Activated CD4-positive, alpha-beta T cell treated with anti-CD3 and anti-CD28 coated beads, Interleukin-2, amount 10 ng/mL, durations not matched to agents 24 days and 14 days (primary cell): ENCODE measurements at places on chromosomes 5 and 9. TPM values are rescaled to one million over a fixed set of nuclear protein-coding genes. Genes with fewer than 3 reads are reported as not detected.

IFNA21 gene
- total RNA-seq, result not detected in 2 replicates

- peak overlapping the region; percentile 72 for H3K4me3 ChIP-seq
- H3K27me3 ChIP-seq, result peaks cover 56% of the 10 kb centered on the region
- no peak overlapping the region for H3K27ac ChIP-seq
- H3K36me3 ChIP-seq, result no peaks in the 10 kb centered on the region
- peaks cover 7% of the 10 kb centered on the region for H3K4me1 ChIP-seq
- DNase-seq, result no peak
Observed at GRCh38 chr5:78649861-78650496, 1.4 kb upstream of the LHFPL2 start.

DNA sequence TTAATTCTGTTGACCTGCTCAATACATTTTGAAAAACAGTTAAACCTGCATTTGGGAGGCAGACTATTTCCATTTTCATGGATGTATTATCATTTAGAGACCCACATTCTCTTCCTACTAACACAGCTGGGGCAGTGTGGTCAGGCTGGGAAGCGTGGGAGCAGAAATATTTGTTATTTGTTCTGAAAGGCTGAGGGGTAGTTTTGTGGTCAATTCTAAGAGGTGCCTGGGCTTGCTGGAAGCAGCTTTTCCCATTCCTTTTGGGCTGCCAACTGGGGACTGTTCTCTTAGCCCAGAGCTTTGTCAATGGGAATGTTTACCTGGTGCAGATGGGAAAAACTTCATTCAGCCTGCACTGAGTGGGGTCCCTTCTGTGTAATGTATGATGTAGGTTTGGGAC, 171.4 kb upstream of the DAP start:
- no peak for DNase-seq
- H3K4me1 ChIP-seq, result no peaks in the 10 kb centered on the region
- no peak overlapping the region for H3K4me3 ChIP-seq
- H3K36me3 ChIP-seq, result no peaks in the 10 kb centered on the region

NPR2 gene
- total RNA-seq, result 11.3 and 15.4 TPM in 2 replicates
